ENCODE measurements at places on chromosomes 13 and 19.
A peak's percentile ranks its signal among the peaks of the same experiment; 100 is the strongest.

- no peak for DNase-seq
Measured at GRCh38 chr19:33797802-33798671, 1.4 kb downstream of the KCTD15 start.

- DNase-seq = peak; percentile 82
Measured at GRCh38 chr13:114226699-114227323, 7.9 kb upstream of the CDC16 start.

DNA sequence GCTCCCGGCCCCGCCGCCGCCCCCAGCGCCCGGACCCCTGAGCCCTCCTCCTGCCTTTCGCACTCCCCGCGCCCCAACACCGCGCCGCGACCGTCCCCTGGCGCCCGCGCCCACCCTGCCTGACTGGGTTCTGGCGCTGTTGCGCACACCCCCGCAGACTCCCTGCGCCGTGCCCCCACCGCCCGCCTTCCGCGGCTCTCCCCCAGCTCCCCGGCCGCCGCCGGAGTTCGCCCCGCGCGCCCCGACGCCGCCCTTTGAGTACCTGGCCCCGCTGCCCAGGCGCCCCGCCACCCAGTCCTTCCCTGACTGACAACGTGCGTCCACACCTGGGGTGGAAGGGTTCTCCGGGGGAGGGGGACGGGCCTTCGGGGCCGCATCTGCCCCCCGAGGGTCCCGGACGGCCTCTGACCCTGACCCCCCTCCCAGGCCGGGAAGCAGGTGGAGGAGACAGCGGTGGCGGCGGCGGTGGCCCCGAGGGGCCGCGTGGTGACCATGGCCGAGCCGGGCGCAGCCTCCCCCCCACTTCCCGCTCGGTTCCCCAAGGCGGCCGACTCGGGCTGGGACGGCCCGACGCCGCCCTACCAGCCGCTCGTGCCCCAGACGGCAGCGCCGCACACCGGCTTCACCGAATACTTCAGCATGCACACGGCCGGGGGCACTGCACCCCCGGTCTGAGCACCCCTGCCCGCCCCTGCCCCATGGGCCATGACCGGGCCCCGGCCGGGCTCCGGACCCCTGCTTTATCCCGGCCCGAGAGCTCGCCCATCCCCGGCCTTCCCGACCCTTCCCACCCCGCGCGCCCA is 1.4 kb upstream of the MEGF8 start:
- no peak for DNase-seq

DNA sequence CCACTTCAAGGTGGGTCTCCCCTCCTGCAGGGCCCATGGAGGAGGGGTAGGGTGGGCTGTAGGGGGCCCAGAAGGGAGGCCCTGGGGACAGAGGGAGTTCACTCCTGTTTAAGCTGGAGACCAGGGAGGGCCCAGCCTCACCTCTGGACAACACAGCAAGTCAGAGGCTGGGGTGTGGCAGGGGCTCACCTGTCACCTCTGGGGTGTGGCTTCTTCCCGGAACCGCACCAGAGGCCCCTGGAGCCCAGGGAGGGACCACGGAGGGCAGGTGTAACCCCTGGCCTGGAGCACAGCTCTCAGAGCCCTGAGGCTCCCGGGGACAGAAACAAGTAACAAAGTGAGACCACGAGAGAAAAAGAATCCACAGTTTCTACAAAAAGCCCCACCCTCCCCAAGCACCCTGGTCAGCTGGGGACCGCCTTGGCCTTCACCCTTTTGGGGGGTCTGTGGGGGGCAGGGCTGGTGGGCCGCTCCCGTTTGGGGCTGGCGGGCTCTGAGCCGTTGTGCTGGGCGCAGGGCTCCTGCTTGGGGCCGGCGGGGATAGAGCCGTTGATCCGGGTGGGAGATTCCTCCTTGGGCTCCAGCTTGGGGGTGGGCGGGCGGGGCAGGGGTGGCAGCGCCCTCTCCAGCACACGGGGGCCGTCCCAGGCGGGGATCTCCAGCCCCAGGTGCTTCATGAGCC is 8.0 kb downstream of the SIRT6 start:
- DNase-seq = no peak

Data from activated CD8-positive, alpha-beta memory T cell treated with anti-CD3 and anti-CD28 coated beads for 48 hours (primary cell).